ENCODE measurements at places on chromosomes 12 and 14.
A peak's percentile ranks its signal among the peaks of the same experiment; 100 is the strongest.

GRCh38 chr12:104280717-104281458 lies 22.7 kb upstream of the EID3 start:
- DNase-seq = no peak

DNA sequence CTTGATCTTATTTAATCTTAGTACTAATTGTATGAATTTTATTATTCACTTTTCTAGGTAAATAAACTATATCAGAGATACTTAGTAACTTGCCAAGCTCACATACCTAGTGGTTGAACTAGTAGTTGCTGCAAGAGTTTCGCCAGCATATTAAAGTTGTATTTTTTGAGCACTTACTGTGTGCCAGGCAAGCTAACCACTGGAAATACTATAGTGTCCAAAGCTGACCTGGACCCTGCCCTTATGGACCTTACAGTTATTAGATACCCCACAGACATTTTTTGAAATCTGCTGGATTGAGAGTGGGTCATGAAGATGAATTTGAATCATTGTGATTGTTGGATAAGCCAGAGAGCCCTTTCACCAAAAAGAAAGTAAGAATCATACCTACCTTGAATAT lies 125.0 kb downstream of the RAD51B start:
- no peak for DNase-seq

- no peak for DNase-seq
Measured at GRCh38 chr12:50839042-50839441, 3.7 kb upstream of the TMPRSS12 start.

GRCh38 chr12:62914443-62915203 lies 20.3 kb downstream of the PPM1H start:
- DNase-seq = no peak

DNA sequence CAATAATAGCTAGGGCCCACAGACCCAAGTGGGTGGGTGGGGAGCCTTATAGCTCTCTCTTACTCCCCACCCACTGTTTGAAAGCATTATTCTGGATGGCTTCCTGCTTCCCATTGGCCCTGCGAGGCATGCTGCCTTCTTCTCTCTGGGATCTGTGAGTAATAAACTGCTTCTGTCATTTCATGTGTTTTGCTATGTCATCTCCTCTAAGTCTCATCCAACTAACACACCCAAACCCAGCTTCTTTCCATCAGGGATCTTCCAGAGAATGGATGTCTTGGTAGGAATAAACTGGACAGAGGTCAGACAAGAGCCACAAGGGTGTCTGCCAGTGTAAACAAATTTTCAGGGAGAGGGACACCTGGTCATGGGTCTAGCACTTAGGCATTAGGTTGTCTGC lies 66.4 kb upstream of the BDKRB2 start:
- DNase-seq = no peak

- DNase-seq = no peak
Measured at GRCh38 chr12:116459011-116459875, 99.9 kb upstream of the MAP1LC3B2 start.

- no peak for DNase-seq
Measured at GRCh38 chr14:103624860-103625259, 4.2 kb upstream of the KLC1 start.

DNA sequence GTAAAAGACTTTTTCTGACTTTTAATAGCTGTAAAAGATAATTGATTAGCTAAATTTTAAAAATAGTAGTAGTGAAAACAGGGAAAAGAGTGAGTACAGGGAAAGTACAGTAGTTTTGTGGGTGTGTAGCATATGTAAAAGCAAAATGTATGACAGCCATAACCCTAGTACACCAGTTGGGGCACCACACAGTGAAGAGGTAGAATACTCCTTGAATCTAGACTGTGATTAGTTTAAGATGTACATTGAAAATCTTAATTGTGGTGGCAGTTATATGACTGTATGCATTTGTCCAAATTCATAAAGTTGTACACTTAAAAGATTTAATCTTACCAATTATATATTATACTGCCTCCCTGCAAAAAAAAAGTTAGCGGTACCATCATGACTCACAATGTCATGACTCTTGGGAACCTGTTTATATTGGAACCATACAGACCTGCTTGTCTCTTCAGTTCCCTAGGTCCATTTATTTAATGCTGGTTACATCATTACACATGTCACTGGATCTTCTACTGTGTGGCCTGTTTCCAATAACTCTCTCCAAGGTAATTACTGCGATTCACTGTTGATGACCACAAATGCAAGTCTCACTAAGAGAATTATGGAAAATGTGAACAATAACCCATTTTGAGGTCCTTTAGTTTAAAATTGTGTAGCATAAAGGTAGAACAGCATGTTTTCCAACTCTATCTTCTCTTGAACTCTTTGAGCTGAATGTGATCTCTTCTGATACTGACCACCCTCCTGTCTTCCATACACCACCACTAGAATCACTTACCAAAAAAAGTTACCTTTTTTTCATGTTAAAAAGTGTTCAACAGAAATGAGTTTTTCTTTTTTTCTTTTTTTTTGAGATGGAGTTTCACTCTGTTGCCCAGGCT lies 264.2 kb upstream of the AMIGO2 start:
- DNase-seq = no peak

- DNase-seq = no peak
Measured at GRCh38 chr12:123763093-123763492, 992 bp downstream of the DNAH10 start.

- DNase-seq = no peak
Measured at GRCh38 chr12:75606151-75606550, 94.7 kb upstream of the KRR1 start.

GRCh38 chr12:91205811-91206210 lies 23.2 kb upstream of the DCN start:
- DNase-seq = no peak

- peak; percentile 71 for DNase-seq
Measured at GRCh38 chr14:106790189-106791036, 1264.0 kb downstream of the TMEM121 start.

DNA sequence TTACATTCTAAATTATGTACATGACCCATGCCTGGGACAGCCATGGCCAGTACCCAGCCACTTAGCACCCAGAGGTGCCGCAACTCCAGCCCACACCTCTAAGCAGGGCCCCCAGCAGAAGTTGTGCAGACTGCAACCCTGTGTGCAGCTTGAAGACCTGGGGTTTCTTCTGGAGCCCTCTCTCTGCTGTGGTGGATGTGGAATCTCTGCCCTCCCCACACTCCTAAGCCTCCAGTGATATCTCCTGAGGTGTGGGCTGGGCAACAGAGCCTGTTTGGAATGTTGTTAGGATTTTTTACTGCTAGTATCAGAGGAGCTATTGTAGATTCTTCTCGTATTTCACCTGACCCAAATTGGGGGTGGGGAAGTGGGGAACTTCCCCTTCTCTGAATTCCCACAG lies 59.4 kb upstream of the TUNAR start:
- no peak for DNase-seq

- no peak for DNase-seq
Measured at GRCh38 chr12:127964717-127965116, 302.3 kb upstream of the TMEM132C start.

- DNase-seq = no peak
Measured at GRCh38 chr14:77279719-77280118, 8.7 kb upstream of the NGB start.

DNA sequence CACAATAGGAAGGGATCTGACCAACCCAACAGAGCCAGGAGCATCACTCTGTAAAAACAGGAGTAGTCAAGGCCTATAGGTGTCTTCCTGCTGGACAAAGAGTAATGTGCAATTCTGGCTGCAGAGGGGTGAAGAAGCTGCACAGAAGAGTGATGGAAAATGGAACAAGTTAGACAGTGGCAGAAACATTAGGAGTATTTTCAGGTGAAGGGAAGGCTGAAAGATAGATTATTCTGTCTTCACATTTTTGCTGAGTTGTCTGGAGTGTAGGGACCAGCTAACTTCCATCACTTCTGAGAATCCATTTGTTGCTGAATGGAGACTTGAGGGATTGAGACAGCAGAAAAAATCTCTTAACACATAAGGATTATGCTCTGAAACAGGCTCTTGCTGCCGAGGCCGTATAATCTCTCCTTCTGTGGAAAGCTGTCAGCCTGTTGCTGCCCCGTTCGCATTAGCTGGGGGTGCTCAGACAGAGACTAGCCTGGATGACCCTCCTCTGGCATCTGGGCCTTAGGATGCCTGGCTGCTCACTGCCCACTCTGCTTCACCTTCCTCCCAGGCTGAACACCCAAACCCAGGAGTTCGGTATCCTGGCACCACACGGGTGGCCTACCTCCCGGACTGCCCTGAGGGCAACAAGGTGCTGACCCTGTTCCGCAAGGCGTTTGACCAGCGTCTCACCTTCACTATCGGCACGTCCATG lies 3.1 kb upstream of the ARHGEF25 start:
- DNase-seq = no peak

DNA sequence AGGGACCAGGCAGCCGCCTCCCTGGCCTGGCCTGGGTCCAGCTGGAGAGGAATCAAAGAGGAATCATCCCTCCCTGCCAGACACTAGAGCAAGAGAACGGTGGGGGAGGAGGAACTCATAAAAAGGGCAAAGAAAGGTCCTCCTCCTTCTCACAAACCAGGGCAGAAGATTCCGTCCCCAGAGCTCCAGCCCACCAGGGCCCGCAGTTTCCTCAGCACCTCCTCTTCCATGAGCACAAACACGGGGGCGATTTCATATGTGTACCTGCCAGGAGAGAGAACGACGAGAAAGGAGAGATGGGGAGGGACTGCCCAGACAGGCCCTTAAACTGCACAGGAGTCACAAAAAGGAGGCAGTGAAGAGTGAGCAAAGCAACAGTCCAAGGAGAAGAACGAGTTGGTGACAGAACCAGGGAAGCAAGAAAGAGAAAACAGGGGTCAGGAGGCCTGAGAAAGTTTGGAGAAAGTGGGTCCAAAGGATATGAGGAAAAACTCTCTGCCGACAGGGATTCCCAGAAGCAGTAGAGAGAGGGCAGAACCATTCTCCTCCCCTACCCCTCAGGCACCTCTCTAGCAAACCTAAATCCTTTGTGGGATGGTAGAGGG lies 8.7 kb upstream of the ZNF740 start:
- no peak for DNase-seq

Data from stimulated activated CD4-positive, alpha-beta T cell treated with anti-CD3 and anti-CD28 coated beads, Interleukin-12 subunit alpha, Interleukin-12 subunit beta, amount 100 ng/mL, for 4 hours (primary cell).